Aorta (tissue), 5 donors: ENCODE measurements at places on chromosomes 12 and 14. TPM values are rescaled to one million over a fixed set of nuclear protein-coding genes. Genes with fewer than 3 reads are reported as not detected.
A peak's percentile ranks its signal among the peaks of the same experiment; 100 is the strongest.

The AKAP3 gene
- total RNA-seq: 1.4 TPM

The ACSS3 gene
- 20.5 TPM for total RNA-seq

The TAS2R30 gene
- total RNA-seq: 6.9 TPM

The C12orf50 gene
- total RNA-seq: 0.48 TPM

The DEGS2 gene
- total RNA-seq: 0.81 TPM

The BIN2 gene
- 9.4 TPM for total RNA-seq

- no peaks in the 10 kb centered on the region for H3K4me1 ChIP-seq
- H3K27me3 ChIP-seq: no peaks in the 10 kb centered on the region
- H3K36me3 ChIP-seq: no peaks in the 10 kb centered on the region
- H3K27ac ChIP-seq: no peak overlapping the region
Measured at GRCh38 chr14:104978746-104979691, 845 bp upstream of the AHNAK2 start.

- no peak overlapping the region for H3K4me3 ChIP-seq
- H3K36me3 ChIP-seq: no peaks in the 10 kb centered on the region
Measured at GRCh38 chr12:50566066-50566465, 61.3 kb downstream of the DIP2B start.

DNA sequence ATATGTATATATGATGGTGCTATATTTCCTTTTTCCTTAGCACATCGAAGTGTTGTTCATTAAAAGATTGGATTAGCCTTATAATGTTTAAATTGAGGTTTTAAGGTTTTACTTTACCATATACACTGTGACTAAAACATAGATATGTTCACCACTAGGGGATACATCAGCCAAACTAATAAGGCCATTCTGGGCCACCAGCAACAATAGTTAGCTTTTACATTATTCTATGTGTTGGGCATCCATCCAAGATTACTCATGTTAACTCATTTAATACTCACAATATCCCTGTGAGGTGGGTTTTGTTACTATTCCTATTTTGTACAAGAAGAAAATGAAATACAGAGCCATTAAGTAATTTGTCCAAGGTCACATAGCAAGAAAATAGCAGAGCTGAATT lies 202.6 kb upstream of the AVPR1A start:
- H3K4me1 ChIP-seq: no peaks in the 10 kb centered on the region
- H3K4me3 ChIP-seq: no peak overlapping the region
- no peak overlapping the region for H3K27ac ChIP-seq
- no peaks in the 10 kb centered on the region for H3K36me3 ChIP-seq

GRCh38 chr12:6917491-6918231 lies 3.3 kb downstream of the ENO2 start:
- no peaks in the 10 kb centered on the region for H3K27me3 ChIP-seq
- no peak overlapping the region for H3K27ac ChIP-seq
- peak; percentile 53 for DNase-seq
- H3K4me1 ChIP-seq: no peaks in the 10 kb centered on the region
- H3K36me3 ChIP-seq: no peaks in the 10 kb centered on the region

GRCh38 chr14:76289276-76289675 lies 86.7 kb upstream of the ESRRB start:
- DNase-seq: no peak
- H3K27ac ChIP-seq: no peak overlapping the region
- H3K4me1 ChIP-seq: no peaks in the 10 kb centered on the region
- no peaks in the 10 kb centered on the region for H3K27me3 ChIP-seq

DNA sequence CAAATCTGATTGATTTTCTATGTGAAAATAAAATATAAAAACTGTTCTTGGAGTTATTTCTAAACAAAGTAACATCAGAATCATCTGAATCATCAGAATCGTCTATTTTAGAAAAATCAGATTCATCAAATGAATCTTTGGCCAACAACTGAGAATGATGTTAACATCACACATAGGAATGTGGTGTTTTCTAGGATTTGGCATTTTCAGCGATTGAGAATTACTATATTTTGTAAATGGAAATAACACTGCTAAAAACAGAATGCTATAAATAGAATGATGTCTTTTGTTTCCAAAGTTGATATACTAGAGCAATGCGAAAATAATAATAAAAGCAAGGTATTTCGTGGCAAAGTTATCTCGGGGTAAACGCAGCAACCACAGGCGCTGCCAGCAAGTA lies 73.9 kb upstream of the EVL start:
- H3K4me3 ChIP-seq: no peak overlapping the region
- no peaks in the 10 kb centered on the region for H3K36me3 ChIP-seq

DNA sequence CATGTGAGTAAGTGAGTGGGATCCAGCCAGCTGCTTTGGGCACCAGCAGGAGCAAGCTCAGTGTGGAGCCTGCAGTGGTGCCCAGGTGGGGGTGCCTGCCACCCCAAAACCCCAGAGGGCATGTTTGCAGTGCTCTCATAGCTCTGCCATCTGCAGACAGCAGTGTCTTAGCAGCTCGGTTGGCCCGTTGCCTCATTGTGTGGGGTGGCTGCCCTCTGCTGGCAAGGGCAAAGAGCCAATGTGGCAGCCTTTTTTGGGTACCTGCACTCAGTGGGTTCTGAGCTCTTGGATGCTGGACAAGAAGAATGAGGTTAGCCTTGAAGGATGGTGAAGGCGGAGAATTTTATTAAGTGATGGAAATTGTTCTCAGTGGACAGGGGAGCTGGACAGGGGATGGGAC lies 52.3 kb downstream of the NEUROD4 start:
- no peak overlapping the region for H3K4me3 ChIP-seq
- H3K4me1 ChIP-seq: no peaks in the 10 kb centered on the region

GRCh38 chr14:43476822-43477221 lies 1030.3 kb downstream of the FSCB start:
- no peaks in the 10 kb centered on the region for H3K4me1 ChIP-seq
- DNase-seq: no peak
- no peak overlapping the region for H3K27ac ChIP-seq
- H3K27me3 ChIP-seq: no peaks in the 10 kb centered on the region

DNA sequence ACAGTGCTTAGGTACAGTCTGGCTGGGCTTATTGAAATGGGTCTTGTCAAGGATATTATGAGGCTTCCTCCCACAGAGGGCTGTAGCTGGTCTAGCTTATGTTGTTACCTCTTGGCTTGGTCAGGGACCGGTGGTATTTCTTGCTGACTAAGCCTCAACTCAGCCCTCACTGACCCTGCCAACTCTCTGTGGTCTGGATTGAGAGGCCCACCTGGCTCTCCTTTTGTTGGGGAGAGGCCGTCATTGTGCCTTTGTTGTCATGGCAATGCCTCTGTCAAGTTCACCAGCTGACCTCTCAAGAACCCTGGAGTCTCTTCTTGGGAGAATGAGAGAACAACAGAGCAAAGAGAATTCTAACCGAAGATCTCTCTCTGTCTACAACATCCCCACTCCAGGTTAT lies 245.6 kb upstream of the NPAS3 start:
- no peaks in the 10 kb centered on the region for H3K4me1 ChIP-seq
- H3K27ac ChIP-seq: no peak overlapping the region
- H3K36me3 ChIP-seq: no peaks in the 10 kb centered on the region
- no peak for DNase-seq

GRCh38 chr12:17793854-17794253 lies 296.1 kb downstream of the RERGL start:
- no peak for DNase-seq
- no peaks in the 10 kb centered on the region for H3K27me3 ChIP-seq
- no peak overlapping the region for H3K4me3 ChIP-seq
- H3K36me3 ChIP-seq: no peaks in the 10 kb centered on the region
- no peak overlapping the region for H3K27ac ChIP-seq

GRCh38 chr14:32762886-32763285 lies 175.8 kb upstream of the NPAS3 start:
- H3K4me3 ChIP-seq: no peak overlapping the region
- no peaks in the 10 kb centered on the region for H3K4me1 ChIP-seq
- DNase-seq: no peak
- no peaks in the 10 kb centered on the region for H3K36me3 ChIP-seq

DNA sequence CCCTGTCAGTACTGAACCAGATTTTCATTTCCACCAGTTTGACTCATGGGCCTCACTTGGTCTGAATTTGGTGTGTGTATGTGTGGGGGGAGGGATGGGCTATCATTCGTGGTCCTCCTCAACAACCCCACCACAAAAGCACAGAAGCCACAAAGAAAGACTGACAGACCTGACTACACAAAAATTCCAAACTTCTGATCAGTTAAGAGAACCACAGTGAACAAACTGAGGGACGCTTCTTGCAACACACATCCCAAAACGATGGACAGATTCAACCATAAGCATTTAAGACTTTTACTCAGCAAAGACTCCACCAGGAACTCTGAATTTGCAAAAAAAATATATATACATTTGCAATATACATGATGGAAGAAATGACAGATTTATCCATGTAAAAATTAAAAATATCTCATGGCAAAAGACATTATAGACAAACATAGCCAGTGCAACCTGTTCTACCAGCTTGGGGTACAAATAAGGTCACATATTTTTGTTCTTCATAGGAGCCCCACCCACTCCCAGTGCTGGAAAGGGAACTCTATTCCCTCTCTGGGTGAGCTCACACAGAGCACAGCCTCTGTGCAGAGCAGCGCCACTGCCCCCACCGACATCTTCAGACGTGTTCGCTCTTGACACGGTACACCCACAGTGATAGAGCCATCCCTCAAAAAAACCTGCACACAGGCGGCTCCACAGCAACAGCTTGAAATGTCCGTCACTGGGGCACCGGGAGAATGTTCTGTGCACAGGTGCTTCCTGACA lies 49.7 kb downstream of the JAG2 start:
- H3K4me1 ChIP-seq: no peaks in the 10 kb centered on the region
- DNase-seq: no peak
- H3K27ac ChIP-seq: no peak overlapping the region
- no peak overlapping the region for H3K4me3 ChIP-seq
- no peaks in the 10 kb centered on the region for H3K27me3 ChIP-seq

DNA sequence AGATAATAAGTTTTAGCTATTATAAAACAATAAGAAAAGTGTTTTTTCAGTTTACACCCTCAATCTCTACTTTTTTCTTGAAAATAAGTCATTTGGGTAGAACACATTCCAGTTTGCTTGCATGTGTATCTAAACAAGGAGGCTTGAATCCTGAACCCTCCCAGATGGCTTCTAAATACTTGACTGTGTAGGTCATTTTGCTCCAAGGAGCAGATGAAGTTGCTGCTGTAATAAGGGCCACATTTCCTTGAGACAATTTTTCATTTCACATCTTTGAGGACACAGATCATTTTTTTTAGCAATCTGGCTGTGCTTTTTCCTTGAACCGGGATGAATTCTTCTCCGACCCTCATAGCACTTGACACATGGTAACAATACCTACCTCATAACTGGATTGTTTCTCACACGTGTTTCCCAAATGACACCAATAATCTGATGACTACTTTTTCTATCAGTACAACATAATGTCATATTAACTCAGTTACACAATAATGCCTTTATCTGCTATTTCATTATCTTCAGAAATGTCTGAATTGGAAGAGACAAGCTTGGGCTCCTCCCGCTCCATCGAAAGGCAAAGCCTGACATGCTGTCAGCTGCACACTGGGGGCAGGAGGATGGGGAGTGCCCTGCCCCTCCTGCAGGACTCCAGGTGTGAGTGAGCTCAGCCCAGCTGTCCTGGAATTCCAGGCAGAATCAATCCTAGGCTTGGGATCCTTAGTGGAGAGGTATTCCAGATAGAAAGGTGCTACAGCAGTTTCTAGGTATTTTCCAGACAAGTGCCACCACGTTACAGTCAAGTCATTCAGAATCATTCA lies 30.9 kb downstream of the GPHB5 start:
- H3K4me1 ChIP-seq: no peaks in the 10 kb centered on the region
- no peak overlapping the region for H3K4me3 ChIP-seq
- H3K36me3 ChIP-seq: no peaks in the 10 kb centered on the region
- no peaks in the 10 kb centered on the region for H3K27me3 ChIP-seq

- no peaks in the 10 kb centered on the region for H3K27me3 ChIP-seq
- no peak overlapping the region for H3K27ac ChIP-seq
- no peak for DNase-seq
Measured at GRCh38 chr14:77309131-77309530, 11.6 kb downstream of the POMT2 start.

- no peaks in the 10 kb centered on the region for H3K27me3 ChIP-seq
- peaks cover 2% of the 10 kb centered on the region for H3K36me3 ChIP-seq
- H3K4me1 ChIP-seq: no peaks in the 10 kb centered on the region
- no peak for DNase-seq
Measured at GRCh38 chr12:44296624-44297197, 460.8 kb downstream of the TMEM117 start.

DNA sequence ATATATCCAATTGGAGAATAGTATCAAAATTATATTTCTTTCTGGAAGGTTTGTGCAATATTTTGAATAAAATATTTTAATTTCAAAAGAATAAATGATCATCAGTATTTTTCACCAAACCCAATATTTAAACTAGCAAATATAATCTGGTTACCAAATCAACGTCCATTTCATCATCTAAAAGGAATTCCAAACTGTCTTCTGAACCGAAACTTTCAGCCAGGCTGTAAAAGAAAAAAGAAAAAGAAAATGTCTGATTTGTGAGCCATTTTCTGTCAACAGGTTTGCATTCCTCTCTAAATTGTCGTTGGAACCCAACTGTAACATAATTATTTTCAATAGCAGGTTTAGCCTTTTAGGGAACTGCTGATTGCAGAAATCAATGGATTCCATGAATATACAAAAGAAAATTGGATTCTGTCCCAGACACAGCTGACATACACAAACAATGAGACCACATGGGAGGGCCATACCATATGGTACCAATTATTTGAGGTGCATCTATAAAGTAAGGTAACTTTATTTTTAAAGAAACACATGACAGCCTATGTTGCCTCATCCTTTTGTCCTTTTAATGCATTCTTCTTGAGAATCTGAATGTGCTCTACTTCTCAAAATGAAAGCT lies 22.7 kb downstream of the SNRPF start:
- no peak overlapping the region for H3K27ac ChIP-seq
- no peaks in the 10 kb centered on the region for H3K27me3 ChIP-seq
- no peaks in the 10 kb centered on the region for H3K36me3 ChIP-seq
- no peak overlapping the region for H3K4me3 ChIP-seq
- H3K4me1 ChIP-seq: no peaks in the 10 kb centered on the region

DNA sequence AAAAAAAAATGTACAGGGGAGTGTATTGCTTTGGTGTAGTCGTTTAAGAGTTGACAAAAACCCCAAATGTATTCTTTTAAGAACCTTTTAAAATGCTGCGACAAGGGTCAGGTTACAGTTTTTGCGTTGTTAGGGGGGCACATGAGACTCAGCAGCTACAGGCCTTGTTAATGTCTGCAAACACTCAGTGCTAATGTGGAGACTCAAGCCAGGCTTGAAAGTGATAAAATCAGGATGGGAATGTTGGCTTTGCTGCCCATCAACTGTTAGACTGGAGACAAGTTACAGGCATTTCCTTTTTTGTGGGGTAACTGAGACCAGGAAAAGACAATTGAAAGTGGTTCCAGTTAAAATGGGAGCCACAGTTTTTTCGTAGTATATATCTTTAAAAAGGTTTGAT lies 84.8 kb downstream of the PRKCH start:
- H3K27me3 ChIP-seq: no peaks in the 10 kb centered on the region
- no peaks in the 10 kb centered on the region for H3K4me1 ChIP-seq
- H3K4me3 ChIP-seq: no peak overlapping the region
- H3K27ac ChIP-seq: no peak overlapping the region
- H3K36me3 ChIP-seq: no peaks in the 10 kb centered on the region

GRCh38 chr14:82778601-82779000 lies 1244.9 kb upstream of the SEL1L start:
- DNase-seq: no peak
- no peaks in the 10 kb centered on the region for H3K4me1 ChIP-seq
- H3K36me3 ChIP-seq: no peaks in the 10 kb centered on the region
- H3K27ac ChIP-seq: no peak overlapping the region
